ENCODE measurements at places on chromosomes 3 and 15. TPM values are rescaled to one million over a fixed set of nuclear protein-coding genes. Genes with fewer than 3 reads are reported as not detected.

DNA sequence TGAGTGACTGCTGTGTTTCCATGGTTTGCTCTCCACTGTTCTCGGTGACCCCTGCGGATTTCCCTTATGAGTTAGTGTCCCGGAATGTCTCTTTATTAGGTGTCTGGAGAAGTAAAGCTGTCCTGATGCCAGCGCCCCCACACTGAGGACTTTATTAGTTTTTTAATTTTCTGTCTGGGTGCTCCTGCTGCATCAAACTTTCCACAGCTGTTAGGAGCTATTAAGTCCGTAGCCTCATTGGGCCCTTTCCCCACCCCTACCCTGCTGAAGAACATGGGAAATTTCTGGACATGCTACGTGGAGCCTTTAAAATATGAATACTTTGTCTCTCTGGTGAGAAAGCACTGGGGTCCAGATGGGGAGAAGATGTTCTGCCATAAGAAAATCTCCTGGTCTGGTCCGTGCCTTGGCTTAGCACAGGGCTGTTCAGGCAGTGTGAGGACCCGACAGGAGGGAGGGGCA is 161.7 kb upstream of the HES1 start:
- DNase-seq = no peak

DNA sequence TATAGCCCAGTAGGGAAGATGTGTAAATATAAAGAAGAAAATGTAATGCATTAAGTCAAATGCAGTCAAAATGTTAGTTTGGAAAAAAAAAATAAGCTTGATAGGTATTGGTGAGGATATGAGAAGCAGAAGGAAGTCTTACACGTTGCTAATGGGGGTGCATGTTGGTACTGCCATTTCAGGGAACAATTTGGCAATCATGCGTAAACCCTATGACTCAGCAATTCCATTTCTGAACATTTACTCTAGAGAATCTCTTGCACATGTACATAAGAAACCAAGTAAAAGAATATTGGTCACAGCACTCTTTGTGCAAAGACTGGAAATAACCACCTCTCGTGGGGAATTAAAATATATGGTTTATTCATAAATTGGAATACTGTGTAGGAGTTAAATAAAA is 35.5 kb upstream of the TIMP4 start:
- DNase-seq = peak; percentile 89

DNA sequence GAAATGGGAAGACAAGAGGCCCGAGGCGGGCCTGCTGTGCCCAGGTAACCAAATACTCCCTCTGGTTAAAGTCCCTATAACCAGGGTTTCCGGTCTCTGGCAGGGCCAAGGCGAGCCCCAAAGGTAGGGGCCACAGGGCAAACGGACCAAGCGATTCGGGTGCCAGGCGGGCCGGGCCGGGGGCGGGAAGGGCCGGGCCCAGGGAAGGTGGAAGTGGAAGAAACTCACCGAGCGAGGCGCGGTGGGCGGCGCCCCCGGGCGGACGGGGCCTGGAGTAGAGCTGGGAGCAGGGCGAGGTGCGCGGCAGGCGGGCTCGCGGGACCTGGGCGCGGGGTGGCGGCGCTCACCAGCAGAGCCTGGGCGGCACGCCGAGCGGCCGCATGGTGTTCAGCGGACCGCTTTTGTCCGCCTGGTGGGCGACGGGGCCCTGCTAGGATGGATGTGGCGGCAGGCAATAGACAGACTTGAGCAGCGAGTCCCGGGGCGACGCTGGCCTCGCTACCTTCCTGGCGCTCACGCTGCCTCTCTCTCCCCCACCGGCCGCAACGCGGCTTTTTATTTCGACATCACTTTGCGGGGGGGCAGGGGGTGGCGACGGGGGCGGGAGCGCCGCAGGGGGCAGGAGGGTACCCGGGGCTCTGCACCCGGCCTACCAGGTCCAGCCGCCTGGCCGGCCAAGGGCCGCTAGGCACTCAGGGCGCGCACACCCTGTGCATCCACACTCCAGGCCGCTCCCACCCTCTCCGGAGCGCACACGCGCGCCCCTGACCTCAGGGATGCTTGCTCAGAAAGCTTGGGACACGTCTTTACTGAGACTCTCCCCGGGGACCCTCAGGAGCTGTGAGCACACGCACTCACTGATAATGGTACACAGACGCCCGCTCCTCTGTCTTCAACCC is at the start of gene GATA2:
Gene GATA2 (minus strand): TSS at position 531 of the 899 bp plus-strand sequence. CDS start 6,170 bp downstream, outside the sequence.
- no peak for DNase-seq

DNA sequence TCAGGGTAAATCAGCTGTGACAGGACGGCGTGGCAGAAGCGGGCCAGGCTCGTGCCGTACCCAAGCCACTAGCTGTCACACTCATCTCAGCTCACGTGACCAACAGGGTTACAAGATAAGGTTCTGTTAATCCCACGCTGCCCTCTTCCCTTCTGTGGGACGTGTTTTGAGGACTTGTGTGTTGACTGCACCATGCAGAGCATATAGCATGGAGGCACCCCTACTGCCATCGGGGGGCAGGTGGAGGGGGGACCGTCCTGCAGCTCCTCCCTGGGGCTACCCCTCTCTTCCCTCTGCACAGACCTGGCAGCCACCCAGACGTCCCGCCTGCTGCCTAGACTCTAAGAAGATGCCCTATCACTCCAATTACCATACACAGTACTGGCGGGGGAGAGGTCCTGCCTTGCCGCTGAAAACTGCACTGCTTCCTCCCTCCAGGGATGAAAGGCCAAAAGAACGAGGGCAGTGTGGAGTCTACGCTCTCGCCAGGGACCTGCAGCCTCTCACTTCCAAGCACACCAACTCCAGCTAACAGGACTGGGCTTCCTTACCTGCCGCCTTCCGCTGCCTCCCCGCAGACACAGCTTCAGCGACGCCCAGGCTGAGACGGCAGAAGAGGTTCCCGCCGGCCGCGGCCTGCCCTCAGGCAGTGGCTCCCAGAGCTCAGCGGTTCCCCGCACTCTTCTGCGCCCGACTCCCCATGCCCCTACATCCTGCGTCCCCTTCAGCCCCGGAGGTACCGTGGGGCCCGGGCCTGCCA is at the start of gene TNK2:
Gene TNK2 (minus strand): TSS at position 618 of the 760 bp plus-strand sequence. CDS start 19,963 bp downstream, outside the sequence.
- peak; percentile 90 for DNase-seq

IGSF11 gene
- not detected for polyA plus RNA-seq
